ENCODE measurements at places on chromosomes 11 and 22. TPM values are rescaled to one million over a fixed set of nuclear protein-coding genes. Genes with fewer than 3 reads are reported as not detected.

The E2F8 gene
- total RNA-seq = 0.80 TPM

The TCN2 gene
- total RNA-seq = 19.1 TPM

GRCh38 chr11:42311514-42311913 lies 852.1 kb upstream of the LRRC4C start:
- H3K4me3 ChIP-seq = no peak overlapping the region
- H3K27me3 ChIP-seq = no peaks in the 10 kb centered on the region
- DNase-seq = no peak
- no peak overlapping the region for H3K27ac ChIP-seq
- no peaks in the 10 kb centered on the region for H3K4me1 ChIP-seq

GRCh38 chr11:94705891-94706615 lies 62.1 kb upstream of the AMOTL1 start:
- H3K27me3 ChIP-seq = no peaks in the 10 kb centered on the region
- DNase-seq = no peak
- H3K27ac ChIP-seq = no peak overlapping the region
- no peak overlapping the region for H3K4me3 ChIP-seq
- no peaks in the 10 kb centered on the region for H3K4me1 ChIP-seq

DNA sequence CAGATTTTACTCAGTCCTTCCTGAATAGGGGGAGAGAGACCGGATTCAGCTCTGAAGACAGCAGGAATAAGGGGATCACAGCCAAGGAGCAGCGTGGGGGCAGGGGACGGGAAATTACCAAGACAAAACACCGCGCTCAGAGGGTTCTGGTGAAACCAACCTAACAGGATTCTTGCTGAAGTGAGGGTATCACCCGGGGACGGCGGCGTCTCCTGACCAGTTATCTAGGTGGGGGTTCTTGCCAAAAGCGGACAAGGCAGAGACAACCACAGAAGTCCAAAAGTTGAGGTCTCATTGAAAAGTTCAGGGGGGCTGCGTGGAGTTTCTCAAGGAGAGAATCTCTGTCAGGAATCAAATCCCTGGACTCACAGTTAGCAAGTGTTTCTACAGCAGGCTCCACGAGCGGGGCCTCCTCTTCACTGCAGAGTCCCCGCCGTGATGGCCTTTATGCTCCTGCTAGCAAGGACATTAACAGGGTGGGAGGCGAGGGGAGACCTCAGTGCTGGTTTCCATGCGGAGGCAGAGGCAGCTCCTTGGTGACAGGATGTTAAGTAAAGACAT lies 291.0 kb downstream of the BRD1 start:
- DNase-seq = peak; percentile 13
- H3K27ac ChIP-seq = no peak overlapping the region
- H3K4me3 ChIP-seq = no peak overlapping the region
- H3K36me3 ChIP-seq = no peaks in the 10 kb centered on the region

DNA sequence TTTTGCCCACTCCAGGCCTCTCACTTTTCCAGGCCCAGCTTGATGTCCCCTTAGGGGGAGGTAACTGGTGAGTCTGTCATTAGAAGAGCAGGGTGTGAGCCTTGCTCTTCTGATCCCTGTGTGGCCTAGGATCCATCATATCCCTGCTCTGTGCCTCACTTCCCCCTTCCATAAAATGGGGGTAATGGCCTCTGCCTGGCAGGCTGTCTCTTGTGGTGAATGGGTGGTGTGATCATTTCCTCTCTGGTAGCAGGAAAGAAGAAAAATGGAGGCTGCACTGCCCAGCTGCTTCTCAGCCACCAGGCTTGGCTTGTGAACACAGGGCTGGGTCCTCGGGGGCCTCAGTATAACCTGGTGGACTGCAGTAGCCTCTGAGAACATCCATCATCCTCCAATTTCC lies 5.6 kb downstream of the ARHGEF17 start:
- H3K4me1 ChIP-seq = peaks cover 63% of the 10 kb centered on the region
- H3K27ac ChIP-seq = peak overlapping the region; percentile 52
- no peaks in the 10 kb centered on the region for H3K36me3 ChIP-seq
- no peak for DNase-seq
- H3K27me3 ChIP-seq = no peaks in the 10 kb centered on the region
- peak overlapping the region; percentile 8 for H3K4me3 ChIP-seq

GRCh38 chr11:11458485-11458884 lies 105.4 kb upstream of the CSNK2A3 start:
- no peaks in the 10 kb centered on the region for H3K27me3 ChIP-seq
- no peaks in the 10 kb centered on the region for H3K36me3 ChIP-seq
- H3K4me3 ChIP-seq = no peak overlapping the region
- H3K4me1 ChIP-seq = no peaks in the 10 kb centered on the region
- no peak overlapping the region for H3K27ac ChIP-seq
- DNase-seq = no peak

DNA sequence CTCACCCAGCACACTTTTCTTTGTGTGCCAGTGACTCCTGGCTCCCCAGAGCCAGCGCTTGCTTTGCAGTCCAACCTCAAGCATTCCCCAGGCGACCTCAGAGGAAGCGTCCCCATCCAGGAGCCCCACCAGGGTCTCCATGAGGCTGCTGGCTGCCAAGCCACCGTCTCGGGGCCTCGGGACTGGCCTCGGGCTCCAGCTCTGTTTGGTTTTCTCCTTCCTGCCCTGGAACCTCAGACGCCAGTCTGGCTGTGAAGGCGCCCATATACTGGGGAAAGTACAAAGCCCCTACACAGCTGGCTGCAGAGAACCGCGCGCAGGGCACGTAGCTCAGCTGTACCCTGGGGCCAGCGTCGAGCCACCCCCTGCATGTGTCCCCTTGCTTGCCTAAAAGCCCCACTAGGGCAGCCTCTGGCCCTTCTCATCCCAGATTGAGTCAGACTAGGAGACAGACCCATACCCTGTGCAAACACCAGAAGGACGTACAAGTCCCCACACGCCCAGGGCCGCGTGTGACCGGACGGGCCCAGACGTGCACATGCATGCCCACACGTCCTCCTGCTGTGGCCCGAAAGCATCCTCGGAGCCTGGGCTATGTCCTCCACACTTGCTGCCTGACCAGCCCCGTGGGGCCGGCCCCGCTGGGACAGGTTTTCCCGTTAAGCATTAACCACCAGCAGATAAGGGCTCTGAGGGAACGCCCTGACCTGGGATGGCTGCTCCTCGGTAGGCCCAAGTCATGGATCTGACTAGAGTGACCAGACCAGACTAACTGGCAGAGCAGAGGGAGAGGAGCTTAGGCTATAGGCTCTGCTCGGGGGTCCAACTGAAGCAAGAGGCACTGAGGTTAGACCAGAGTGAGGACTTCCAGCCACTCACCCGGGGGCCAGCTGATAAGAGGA lies 4.2 kb upstream of the SYT8 start:
- no peaks in the 10 kb centered on the region for H3K27me3 ChIP-seq
- no peak overlapping the region for H3K27ac ChIP-seq
- no peaks in the 10 kb centered on the region for H3K36me3 ChIP-seq
- H3K4me1 ChIP-seq = no peaks in the 10 kb centered on the region
- no peak for DNase-seq
- H3K4me3 ChIP-seq = no peak overlapping the region

DNA sequence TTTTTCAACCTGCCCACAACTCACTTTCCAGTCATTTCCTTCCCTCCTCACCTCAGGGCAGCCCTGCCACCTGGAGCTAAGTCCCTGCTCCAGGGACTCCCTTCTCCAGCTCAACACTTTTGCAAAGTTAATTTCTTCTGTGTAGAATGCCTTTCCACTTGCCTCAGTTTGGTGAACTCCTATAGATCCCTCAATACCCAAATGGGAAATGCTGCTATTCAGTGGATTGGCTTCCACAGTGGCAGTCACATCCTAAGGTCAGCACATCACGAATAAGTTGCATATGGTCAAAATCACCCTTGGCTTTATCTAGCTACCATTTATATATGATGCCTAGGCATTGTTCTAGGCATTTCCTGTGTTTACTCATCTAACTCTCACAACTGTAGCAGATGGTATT lies 23.6 kb downstream of the GDPD5 start:
- H3K4me1 ChIP-seq = peaks cover 9% of the 10 kb centered on the region
- H3K27me3 ChIP-seq = no peaks in the 10 kb centered on the region
- no peak overlapping the region for H3K27ac ChIP-seq

DNA sequence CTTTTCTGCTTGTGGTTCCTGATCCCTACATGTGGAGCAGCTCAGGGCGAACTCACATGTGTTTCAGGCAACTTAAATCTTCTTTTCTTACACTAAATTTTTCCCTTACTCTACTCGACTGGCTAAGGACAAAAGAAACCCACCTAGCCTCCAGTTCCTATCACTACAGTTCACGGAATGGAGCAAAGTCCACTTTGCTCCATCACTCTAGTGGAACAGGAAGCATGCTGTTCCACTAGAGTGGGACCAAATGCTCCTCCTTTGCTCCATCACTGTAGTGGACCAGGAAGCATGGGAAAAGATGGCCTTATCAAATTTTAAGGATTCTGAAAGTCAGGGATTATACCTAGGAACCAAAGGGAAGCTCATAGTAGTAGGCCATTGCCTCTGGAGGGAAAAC lies 36.1 kb downstream of the PDE3B start:
- no peak overlapping the region for H3K4me3 ChIP-seq
- H3K4me1 ChIP-seq = no peaks in the 10 kb centered on the region
- no peak for DNase-seq
- no peaks in the 10 kb centered on the region for H3K36me3 ChIP-seq
